ENCODE measurements at places on chromosomes 1 and 21.

DNA sequence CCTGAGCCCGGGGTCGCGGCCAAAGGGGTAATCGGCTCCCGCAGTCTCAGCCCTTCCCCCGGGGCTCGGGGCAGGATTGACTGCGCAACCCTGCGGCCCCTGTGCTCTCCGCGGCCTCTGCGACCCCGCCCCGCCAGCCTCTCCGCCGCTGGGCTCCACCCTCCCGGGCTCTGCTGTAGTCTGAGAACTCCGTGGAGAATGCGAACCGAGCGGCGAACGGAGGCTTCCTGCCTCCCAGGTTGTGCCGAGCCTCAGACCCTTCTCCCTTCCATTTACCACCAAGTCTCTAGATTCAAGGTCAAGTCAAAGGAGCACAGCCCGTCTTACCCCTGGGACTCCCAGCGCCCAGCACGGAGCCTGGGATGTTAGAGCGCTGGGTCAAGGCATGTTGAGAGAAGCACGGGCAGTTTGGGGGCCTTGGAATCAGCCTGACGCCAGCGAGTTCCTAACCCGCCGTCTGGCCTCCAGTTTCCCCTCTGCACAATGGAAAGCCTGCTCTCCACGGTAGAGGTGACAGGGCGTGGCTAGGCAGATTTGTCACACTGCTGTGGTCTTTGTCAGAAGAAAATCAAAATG lies 3.0 kb downstream of the ATP2B4 start:
- no peak for DNase-seq

DNA sequence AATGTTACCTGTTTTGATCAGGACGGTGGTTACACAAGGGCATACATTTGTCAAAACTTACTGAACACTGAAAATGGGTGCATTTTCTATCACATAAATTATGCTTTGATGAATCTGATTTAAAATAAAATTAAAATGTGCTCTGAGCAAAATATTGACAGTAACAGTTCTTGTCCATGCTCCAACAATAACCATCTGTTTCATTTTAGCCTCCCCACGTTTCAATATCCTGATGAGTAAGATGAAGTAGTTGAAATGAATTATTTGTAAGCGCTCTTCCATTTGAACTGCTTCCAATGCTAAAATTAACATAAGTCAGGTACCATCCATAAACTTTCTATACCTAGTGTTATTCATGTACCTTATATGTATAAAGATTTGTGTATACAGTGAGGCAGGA lies 365.4 kb downstream of the LTN1 start:
- no peak for DNase-seq

DNA sequence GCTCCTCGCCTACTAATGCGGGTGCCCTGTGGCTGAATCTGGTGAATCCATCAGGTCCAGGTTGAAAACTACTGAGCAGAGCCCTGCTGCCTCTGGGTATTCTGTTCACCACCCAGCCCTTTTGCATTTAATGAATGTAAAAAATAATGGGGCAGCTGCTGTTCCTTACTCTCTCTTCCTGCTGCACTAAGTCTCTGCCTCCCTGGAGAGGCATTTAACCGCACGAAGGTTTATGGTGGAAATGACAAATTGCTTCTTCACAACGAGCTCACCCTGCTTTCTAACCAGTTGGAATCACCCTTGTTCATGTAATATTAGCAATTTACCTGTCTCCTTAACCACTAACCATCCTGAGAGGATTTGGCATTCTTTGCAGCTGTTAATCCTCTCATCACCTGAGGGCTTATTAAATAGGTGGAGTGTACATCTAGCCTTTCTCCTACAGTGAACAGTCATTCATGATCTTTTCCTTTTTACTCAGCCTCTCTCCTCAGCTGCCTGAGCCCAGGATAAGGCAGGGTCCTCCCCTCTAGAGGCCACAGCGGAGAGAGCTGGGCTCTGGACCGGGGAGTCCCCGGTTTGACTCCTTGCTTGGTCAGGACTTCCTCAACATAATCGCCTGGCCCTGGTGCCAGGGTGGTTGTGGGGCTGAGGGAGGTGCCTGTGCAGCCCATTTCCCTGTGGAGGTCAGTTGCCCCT lies 97.6 kb downstream of the NOS1AP start:
- DNase-seq: no peak

DNA sequence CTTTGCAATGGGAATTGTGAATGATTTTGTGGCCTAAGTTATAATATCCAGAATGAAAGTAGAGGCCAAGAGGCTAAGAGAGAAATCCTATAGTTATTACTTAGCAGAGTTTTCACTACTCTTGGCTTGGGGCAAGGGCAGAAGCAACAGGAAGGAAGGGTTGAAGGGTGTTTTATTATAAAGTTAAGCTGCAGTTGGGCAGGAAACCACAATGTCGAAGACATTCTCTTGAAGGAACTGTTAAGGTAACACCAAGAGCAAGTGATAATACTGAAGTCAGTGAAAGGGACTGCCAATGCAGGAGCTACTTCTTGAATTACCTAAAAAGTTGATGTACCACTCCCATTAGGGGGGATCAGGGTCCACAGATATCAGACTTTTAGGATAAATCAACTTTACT lies 8.3 kb downstream of the XCL2 start:
- no peak for DNase-seq

- DNase-seq: no peak
Observed at GRCh38 chr1:77631751-77632150, 50.7 kb downstream of the ZZZ3 start.

DNA sequence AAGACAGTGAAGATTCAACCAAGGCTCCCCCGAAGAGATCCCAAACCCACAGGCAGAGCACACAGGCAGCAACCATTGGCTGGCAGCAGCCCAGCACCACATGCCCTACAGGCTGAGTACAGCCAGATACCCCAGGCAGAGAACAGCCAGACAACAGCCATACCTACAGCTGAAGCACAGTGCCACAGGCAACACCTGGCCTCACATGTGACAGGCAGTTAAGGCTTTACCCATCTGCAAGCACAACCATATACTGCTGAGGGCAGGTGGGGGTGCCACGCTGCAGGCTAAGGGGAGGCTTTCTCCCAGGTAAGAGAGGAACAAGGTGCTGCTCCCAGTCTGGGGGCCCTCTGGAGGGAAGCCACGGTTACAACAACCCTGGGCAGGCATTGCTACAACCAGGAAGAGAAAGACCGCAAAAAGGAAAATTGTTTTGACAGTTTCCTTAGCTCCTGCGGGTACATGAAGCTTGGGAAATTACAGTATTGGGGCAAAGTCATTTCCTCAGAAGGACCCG lies 12.3 kb downstream of the CHIT1 start:
- no peak for DNase-seq

DNA sequence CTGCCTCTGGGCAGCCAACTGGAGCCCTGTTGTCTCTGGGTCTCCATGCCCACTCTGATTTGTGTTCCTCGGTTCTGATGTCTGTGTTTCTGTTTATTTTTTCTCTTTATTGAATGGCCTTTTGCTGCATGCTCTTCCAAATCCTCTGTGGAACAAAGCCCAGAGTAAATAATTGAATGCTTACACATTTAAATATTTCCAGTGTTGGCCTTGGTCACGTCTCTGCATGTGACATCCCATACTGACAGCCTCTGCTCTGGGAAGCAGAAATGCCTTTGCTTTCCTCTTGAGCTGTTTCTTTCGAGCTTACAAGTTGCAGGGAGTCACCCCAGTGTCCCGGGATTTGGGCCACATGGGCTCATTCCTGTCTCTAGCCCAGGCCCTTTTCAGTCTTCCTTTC lies 267.9 kb downstream of the PTPRU start:
- DNase-seq: no peak

DNA sequence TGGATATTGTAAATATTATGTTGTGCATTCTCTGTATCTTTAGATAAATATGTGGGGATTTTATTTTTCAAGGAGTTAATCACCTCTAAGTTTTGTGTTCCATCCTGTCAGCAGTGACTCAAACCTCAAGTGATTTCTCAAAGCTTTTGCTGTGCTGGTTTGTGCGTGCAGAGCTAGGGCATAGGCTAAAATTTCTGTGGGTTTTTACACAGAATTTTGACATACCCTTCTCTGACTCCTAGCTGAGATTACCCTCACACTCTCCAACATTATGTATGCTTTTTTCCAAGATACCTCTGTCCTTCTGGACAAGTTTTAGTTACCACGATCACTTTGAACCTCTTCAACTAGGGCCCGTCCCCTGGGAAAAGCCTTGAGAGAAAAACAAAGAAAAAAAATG lies 384.9 kb downstream of the NCAM2 start:
- no peak for DNase-seq

GRCh38 chr1:234509457-234510328 lies 30.7 kb upstream of the TARBP1 start:
- no peak for DNase-seq

DNA sequence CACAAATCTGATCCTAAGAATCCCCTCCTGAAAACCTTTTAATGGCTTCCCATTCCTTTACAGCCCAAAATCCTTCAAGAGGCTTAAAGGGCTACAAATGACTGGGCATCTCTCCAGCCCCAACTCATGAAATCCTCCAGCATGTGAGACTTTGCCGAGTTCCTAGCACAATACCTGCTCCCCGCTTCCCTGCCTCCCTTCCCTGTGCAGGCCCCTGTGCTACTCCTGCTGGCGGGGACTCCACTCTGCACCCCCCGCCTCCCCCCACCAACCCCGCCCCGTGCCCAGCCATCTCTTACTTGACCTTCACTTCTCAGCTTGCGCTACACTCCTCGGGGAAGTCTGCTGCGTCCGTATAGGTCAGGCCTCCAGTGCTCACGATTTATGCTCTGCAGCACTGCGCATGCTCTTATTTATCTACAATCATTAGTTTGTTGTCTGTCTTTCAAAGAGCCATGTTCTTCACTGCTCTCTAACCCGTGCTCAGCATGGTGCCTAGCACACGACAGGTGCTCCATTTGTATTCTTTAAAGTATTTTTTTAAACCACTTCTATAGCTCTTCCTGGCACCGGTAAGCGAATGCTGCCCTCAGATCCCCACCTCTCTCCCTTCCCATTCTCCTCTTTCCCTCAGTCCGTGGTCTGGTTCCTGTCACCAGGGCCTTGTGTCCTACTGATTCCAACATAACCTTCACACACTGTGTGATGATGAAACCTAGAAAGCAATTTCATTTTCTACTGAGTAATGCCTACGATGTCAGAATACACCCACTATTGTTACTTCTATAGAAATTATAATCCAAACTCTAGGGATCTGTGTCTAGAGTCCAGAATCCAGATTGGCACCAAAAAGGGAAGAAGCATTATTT lies 37.5 kb upstream of the PLA2G2C start:
- no peak for DNase-seq

DNA sequence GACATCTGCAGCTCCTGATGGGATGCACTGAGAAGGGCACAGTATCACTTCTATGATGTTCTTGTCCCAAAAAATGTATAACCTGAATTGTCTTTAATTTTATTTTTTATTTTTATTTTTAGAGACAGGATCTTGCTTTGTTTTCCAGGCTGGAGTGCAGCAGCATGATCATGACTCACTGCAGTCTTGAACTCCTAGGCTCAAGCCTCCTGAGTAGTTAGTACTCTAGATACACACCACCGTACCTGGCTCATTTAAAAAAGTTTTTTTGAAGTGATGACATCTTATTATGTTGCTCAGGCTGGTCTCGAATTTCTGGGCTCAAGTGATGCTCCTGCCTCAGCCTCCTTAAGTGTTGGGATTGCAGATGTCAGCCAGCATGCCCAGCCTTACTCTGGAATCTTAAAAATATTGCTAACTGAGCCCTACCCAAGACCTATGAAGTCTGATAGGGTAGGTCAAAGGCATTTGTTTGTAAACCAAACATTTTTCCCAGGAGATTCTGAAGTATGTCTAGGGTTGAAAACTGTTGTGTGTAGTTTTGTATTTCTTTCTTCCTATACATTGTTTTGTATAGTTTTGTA lies 68.9 kb downstream of the ATF6 start:
- DNase-seq: no peak

GRCh38 chr1:229075217-229075616 lies 195.7 kb upstream of the RAB4A start:
- DNase-seq: no peak

- DNase-seq: peak; percentile 36
Observed at GRCh38 chr1:45359882-45360513, 19.8 kb upstream of the MUTYH start.

GRCh38 chr1:39408641-39409054 lies 82.8 kb upstream of the BMP8A start:
- DNase-seq: peak; percentile 91

GRCh38 chr1:19346026-19346425 lies 33.9 kb downstream of the SLC66A1 start:
- no peak for DNase-seq

- no peak for DNase-seq
Observed at GRCh38 chr1:5982868-5983267, 9.4 kb downstream of the NPHP4 start.

DNA sequence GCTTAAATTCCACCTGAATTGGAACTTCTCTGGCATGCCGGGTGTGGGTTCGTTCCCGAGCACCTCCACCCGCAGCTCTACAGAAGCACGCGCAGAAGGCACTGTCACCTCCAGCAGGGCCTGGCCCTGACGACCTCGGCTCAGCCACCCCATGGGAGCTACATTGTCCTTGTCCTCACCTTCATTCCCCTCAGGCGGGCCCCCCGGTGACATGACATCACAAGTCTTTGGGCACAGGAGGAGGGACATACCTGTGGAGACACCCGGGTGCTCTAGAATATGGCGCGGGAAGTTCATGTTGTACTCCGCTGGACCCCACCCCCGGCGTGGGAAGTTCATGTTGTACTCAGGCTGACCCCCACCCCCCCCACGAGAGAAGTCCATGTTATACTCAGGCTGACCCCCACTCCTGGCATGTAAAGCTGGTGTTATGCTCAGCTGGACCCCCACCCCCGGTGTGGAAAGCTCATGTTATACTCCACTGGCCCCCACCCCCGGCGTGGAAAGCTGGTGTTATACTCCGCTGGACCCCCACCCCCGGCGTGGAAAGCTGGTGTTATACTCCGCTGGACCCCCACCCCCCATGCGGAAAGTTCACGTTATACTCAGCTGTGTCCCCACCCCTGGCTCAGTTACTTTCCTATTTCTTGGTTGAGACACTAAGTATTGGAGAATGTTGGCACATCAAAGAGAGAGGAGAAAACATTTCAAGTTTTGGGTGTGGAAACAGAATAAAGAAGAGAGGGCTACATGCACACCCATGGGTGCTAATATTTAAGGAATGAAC lies 37.6 kb downstream of the UMODL1 start:
- DNase-seq: no peak

GRCh38 chr1:89539128-89539527 lies 14.5 kb downstream of the LRRC8B start:
- DNase-seq: no peak

DNA sequence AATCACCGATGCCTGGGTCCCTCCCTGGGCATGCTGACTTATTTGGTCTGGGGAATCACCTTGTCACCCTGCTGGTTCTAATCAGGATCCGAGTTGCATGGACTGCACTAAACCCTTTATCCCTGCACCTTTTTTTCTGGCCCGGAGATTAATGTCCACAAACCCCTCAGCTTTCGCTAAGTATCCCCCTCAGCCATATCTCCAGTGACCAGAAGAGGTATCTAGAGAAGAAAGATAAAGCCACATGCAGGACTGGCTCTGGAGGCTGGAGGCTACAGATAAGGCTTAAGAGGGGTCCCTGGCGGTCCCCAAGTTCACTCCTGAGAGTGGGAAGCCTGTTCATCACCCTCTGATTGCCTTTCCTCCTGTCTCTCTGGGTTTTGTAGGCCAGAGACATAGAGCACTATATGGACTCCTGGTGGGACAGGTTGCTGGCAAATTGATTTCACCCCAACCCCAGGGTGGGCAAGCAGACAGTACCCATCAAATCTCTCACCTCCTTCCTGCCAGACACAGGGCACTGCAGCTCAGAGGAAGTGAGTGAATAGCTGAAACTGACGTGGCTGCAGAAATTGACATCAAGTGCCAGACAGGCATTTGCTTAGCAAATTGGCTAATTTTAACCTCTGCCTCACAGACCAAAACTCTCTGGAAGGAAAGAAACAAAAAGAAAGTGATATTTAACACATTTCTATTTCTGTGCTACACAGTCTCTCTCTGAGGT lies 38.8 kb downstream of the HMGB4 start:
- DNase-seq: no peak

- DNase-seq: no peak
Observed at GRCh38 chr1:21779613-21780521, 3.1 kb downstream of the USP48 start.
